HEK293T (cell line): ENCODE measurements at places on chromosomes 3 and 15.

- no peak for DNase-seq
Observed at GRCh38 chr3:71546821-71547220, 36.7 kb downstream of the FOXP1 start.

- DNase-seq: no peak
Observed at GRCh38 chr3:143865302-143865701, 17.0 kb upstream of the SLC9A9 start.

GRCh38 chr15:99732124-99732750, 1.0 kb downstream of the LYSMD4 start:
- no peak for DNase-seq

- no peak for DNase-seq
Observed at GRCh38 chr3:8499181-8499611, 2.4 kb upstream of the LMCD1 start.

DNA sequence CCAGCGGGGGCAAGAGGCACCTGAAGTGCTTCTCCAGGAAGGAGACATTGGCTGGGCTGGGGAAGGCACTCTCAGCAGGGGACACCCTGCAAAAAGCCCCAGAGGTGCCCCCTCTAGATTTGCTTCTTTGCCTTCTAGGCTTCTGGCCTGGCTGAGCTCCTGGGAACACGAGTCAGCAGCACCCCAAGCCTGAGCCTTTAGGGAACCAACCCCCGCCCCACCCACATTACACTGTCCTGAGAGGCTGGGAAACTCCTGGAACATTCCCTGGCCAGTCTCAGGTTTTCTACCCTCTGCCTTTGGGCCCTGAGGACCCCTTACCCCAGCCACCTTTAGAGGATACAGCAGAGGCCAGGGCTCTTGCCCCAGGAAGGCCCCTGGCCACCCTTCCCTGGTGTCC, 108.4 kb upstream of the LINGO1 start:
- DNase-seq: no peak

DNA sequence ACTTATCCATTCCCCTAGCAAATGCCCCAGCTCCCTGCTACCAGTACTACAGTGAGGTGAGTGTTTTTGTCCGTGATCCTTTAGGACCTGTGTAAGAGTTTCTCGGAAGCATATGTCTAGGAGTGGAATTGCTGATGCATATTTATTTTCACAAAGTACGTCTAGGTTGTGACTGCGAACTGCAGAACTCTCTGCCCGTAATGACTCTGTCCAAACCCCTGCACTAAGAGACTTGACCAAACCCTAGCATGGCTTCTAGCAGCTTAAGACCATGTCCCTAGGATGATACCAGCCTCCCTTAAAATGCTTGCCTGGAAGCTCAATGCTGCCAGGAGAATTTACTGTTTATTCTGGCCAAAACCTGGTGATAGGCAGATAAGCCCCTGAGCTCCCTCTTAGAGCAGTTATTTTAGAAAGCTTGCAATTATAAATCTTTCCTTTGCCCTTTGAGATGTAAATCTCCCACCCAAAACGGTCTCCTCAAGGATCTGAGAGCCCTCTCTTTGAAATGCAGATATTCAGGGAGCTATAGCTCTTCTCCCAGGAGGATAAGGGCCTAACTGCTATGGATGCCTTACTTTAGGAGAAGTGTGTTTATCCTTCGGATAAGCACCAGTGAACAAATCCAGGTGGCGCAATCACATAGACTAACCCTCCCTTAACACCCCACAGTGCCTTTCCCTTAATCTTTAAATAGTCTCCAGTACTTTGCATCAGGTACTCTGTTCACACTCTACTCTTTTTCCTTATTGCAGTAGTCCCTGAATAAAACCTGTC, 14.7 kb upstream of the CA12 start:
- no peak for DNase-seq

DNA sequence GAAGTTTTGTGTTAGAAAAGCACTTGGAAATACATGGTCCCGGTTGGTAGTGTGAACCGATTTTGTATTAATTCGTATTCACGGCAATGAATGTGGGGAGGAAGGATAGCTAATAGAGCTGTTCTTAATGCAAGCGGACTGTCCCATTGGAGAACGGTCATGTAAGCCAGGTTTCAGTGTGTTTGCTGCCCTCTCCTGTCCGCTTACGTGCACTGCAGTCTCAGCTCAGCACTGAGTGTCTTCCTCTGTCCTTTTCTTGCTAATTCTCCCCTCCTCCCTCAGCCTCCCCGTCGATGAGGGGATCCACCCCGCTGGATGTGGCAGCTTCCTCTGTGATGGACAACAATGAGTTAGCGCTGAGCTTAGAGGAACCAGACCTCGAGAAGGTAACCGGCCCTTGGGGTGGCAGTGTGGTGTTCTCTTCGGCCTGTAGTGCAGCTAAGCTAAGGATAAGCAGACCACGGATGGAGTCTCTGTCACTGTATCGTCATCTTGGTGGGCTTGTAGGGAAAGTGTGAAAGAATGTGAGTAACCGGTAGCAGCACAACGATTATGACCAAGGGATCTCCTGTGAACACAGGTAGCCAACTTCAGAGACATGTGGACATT, 267.5 kb upstream of the CHRM5 start:
- DNase-seq: peak; percentile 59

- no peak for DNase-seq
Observed at GRCh38 chr3:32841867-32842470, 24.2 kb downstream of the TRIM71 start.

DNA sequence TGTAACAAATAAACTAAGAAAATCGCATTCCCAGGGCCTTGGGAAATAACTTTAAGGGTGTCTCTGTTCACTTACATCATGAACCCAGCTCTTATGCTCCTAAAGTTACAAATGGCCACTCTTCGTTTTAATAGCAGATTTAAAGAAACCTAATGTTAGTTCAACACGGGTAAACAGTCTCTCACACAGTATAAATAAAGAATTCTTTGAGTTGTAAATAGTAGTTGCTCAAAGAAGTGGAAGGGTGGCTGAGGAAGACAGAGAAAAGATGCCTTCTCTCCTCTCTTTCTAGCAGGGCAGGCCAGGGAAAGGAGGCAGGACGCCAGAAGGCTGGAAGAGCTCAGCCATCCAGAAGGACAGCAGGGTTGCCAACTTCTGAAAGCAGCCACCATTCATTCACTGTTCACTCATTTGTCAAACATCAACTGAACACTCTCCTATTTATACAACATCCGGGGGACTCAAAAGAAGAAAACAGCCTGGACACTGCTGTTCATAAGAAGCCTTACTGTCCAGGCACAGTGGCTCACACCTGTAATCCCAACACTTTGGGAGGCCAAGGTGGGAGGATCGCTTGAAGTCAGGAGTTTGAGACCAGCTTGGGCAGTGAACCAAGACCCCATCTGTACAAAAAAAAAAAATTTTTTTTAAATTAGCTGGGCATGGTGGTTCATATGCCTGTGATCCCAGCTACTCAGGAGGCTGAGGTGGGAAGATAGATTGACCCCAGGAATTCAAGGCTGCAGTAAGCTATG, 47.3 kb downstream of the WWTR1 start:
- no peak for DNase-seq

GRCh38 chr3:127206154-127206553, 13.2 kb downstream of the PRR23E start:
- no peak for DNase-seq

- DNase-seq: no peak
Observed at GRCh38 chr3:102593812-102594602, 159.2 kb downstream of the ZPLD1 start.

DNA sequence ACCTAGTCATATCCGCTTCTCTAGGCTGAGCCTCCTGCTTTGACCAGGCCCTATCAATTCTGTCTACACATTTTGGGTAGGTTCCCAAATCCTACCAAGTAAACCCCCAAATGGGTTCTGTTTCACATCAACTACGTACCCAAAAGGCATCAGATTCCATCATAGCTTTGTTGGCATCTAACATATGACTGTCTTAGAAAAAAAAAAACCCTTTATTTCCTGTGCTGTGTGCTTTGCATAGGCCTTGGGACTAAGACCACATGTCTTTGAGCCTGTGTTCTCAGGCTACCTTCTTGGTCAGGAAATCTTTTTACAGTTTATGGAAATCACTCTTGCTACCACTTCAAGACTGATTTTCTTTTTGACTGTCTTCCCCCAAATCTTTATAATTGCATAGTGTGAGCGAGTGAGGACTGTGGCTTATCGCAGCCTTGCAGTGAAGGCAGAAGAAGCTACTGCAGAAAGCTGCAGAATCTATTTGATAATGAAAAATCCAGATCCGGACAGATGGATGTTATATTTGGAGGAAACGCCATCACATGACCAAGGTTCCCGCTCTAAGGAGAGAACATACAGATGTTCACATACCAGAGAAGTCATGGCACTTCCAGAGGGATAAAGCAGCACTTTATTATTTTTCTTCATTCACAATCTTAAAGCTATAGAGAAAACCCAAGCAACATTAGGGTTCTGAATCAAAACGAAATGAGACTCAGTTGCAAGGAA, 111.2 kb downstream of the EOMES start:
- no peak for DNase-seq

GRCh38 chr3:143255739-143256138, 136.2 kb downstream of the CHST2 start:
- no peak for DNase-seq

DNA sequence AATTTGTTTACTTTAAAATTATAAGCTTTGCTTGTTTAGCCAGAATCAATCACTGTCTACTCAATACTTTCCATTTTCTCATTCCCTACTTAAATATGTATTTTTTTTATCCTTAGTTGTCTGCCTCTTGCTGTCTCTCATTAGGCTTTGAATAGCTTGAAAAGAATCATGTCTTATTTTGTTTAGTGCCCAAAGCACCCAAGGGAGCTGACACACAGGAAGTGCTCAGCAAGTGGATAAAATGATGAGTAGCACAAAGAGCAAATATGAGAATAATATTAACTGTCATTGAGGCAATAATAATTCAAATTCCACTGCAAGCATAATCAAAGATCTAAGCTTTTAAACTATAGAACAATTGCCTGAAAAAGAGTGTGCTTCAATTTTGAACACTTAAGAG, 19.0 kb upstream of the IL1RAP start:
- no peak for DNase-seq

DNA sequence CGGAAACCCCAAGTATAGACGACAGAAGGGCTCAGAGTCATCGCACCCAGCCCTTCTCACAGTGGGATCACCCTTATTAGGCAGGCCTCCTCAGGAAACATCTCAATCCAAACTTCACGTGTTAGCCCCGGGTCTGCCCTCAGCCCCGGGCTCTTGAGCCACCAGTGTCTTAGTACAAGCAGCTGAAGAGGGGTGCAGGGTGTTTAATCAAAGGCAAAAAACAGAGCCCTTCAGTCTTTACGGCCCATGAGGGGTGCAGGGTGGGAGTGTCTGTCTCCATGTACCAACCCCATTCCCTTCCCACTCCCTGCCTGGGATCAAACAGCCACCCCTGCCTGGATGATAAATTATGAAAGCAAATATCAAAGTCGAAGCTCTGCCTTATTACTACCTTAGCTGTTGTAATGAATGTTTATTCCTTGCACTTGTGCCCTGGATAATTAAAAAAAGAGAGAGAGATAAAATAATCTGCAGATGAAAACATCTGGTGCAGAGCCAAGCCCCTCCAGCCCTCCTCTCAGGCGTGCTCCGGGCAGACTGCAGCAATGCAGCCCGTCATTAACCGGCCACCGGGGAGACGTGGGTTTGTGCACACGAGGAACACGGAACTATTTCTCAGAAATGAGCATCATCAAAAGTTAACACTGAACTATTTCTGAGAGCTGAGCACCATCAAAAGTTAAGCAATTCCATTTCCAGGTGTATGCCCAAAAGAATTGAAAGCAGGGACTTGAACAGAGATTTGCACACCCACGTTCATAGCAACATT, 64.5 kb downstream of the ADAMTS17 start:
- peak; percentile 3 for DNase-seq

GRCh38 chr15:90865702-90866101, 2.7 kb upstream of the FURIN start:
- DNase-seq: no peak

DNA sequence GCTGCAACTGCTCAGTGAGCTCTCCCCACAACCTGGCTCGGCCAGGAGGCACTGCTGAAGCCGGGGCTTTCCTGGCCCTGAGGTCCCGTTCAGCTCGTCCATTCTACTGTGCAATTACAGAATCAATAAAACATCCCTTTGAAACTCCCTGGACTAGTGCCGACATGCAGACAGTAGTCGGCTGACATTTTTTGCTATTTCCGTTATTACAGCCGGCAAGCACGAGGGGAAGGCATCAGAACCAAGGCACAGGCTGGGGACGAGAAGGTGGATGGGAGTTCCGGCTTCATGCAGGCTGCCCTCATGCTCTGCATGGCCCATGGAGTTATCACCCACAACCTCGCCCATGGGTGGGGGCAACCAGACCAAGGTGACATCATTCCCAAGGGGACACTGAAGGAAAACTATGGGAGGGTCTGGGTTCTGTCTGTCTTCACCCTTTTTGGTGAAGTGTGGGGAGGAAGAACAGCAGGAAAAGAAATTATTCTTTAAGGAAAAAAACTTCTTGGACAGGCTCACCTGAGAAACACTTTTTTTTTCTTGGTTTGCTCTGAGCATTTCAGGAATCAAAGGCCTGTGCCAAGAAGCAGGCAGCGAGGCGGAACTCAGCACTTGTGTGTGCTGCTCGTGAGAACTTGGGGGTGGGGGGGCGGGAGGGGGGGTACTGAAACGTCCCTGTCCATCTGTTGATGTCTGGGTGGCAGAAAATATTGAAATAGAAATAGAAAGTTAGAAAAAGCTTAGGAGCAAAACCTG, 154.5 kb downstream of the FOXP1 start:
- peak; percentile 26 for DNase-seq

DNA sequence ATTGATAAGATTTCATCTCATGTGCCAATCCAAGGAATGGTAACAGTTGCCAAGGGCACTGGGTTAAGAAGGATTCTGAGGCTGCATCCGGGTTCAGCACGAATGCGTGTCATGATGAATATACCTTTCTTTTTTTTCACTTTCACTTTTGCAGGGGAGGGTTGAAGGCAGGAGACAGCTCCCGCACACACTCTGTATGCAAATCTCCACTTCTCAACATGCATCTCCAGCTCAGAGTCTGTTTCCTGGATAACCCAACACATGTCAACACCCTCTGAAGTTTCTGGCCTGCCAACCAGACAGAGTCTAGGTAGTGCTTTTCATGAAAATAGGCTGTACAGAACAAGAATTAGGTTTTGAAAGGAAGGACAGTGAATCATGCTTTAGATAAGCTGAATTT, 21.6 kb downstream of the B4GALT4 start:
- no peak for DNase-seq

DNA sequence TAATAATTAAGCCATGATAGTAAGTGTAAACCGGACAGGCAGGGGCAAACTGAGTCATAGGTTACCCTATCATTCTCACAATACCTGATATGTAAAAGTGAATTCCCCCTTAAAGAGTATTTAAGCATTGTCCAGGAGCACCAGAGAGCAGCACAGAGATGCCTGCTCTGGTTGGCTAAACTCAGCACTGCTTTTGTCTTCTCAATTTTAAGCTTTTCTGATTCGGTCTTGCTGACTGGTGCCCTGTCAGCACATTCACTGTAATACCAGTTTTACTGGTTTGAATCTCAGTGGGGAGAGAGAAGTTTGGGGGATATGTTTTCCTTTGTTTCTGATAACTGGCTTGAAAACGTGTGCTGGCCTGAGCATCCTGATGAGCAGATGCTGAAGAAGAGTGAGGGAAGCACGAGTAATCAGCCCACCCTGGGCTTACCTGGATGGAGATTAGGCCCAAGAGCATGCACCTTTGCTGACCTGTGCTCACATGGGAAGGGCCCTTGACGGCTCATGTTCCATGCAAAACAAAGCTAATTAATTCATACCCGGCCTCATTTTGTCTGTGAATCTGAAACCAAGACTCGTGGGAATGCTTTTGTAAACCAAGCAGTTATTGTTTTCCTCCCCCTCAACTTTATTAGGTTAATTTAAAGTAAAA, 208.5 kb upstream of the MRPL3 start:
- DNase-seq: no peak
